Activated CD4-positive, alpha-beta memory T cell treated with anti-CD3 and anti-CD28 coated beads, Interleukin-2, amount 10 ng/mL, durations not matched to agents 7 days and 5 days (primary cell): ENCODE measurements at places on chromosomes 7 and 10. TPM values are rescaled to one million over a fixed set of nuclear protein-coding genes. Genes with fewer than 3 reads are reported as not detected.

DNA sequence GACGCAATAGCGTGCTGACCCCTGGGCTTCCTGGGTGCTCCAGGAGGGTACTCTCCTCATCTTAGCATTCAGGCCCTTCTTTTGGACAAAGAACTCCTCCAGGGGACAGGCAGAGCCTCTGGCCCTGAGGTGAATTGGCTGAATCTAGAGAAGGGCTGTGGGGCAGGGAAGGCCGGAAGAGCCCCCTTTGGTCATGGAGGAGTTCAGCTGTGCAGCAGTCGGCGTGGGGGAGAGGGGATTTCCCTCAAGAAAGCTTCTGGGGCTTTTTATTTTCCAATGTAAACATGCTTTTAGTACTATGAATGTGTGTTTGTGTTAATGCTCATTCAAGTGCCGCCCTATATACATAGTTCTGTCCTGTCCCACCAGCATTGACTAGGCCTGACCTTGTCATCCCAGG lies 38.8 kb downstream of the FIGNL1 start:
- no peaks in the 10 kb centered on the region for H3K27me3 ChIP-seq
- H3K36me3 ChIP-seq, result peaks cover 5% of the 10 kb centered on the region
- no peak overlapping the region for H3K27ac ChIP-seq

Gene ADAM22
- 1.5 TPM for total RNA-seq

DNA sequence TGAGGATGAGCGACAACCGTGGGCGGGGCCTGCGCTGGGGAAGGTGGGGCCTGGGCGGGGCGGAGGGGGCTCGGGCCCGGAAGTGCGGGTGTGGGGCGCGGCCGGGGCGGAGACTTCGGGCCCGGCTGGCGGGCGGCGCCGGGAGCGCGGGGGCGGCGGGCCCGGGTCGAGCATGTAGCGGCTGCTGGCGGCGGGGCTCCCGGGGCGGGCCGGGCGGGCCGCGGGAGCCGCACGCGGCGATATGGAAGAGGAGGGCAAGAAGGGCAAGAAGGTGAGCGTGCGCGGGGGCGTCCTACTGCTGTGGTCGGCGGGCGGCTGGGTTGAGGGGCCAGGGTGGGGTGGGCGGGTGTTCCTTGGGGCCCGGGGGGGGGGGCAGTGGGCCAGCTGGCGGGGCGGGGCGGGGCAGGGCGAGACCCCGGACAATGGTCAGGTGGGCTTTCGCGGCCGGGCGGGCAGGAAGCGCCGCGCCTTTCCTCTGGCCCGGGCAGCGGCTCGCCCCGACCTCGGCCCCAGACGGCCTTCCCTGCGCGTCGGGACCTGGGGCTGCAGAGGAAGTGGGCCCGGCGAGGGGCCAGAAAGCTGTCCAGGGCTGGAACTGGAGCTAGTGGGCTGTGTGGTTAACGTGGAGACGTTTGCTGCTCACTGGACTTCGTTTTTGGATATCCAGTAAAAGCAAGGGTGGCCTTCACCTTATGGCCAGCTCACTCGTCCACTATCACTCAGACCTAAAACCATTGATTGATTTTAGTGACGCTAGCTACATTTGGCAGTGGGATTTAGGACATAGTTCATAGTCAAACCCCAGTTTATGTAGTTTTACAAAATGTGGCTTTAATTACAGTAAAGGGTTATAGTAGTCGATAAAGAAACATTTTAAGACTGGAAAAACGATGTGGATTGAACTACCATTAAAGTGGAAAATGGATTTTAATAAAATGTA lies at the start of gene CCM2:
CCM2 (plus strand) TSS at position 109 of the 940 bp plus-strand sequence; CDS start at position 242, 133 bp downstream.
- H3K36me3 ChIP-seq, result peaks cover 10% of the 10 kb centered on the region
- H3K4me3 ChIP-seq, result peak within 1 kb of the TSS; percentile 85
- no peaks in the 10 kb centered on the region for H3K27me3 ChIP-seq
- peak within 1 kb of the TSS; percentile 87 for H3K27ac ChIP-seq
- DNase-seq, result no peak

Gene CYP26C1
- not detected for total RNA-seq

Gene RAB19
- total RNA-seq, result 4.3 TPM

DNA sequence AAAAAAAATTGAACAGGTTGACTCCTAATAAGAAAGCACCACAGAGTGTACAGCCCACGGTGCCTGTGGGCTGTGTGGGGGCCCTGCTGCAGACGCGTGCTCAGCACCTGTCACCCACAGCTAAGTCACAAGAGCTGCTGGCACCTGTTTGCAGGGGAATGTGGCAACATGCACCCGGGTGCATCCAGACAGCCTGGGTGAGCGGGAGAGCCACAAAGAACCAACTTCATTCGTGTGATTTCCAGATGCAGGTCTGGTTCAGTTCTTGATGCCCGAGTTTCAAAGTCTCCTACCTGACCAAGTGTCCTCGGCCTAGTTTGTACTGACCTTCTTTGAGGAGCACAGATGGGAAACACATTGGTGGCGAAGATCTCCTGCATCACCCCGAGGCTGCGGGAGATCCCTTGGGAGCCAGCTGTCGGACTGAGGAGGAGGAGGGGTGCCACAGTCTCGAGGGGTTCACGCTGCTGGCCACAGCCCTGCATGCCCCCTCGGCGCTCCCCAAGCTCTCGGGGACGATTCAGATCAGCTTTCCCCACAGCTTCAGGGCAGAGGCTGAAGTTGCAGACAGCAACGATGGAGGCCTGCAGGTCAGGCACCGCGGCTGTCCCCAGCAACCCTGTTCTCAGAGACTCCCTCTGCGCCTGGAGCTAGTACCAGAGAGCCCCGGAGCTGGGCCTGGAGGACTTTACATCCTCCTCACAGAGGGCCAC lies 35.3 kb downstream of the AMZ1 start:
- H3K4me1 ChIP-seq, result peaks cover 24% of the 10 kb centered on the region
- DNase-seq, result no peak
- no peak overlapping the region for H3K4me3 ChIP-seq
- H3K36me3 ChIP-seq, result no peaks in the 10 kb centered on the region
- H3K27ac ChIP-seq, result no peak overlapping the region

- H3K36me3 ChIP-seq, result peaks cover 30% of the 10 kb centered on the region
- no peak overlapping the region for H3K4me3 ChIP-seq
- no peak for DNase-seq
- H3K27ac ChIP-seq, result no peak overlapping the region
Observed at GRCh38 chr7:6579446-6579845, 2.2 kb downstream of the ZDHHC4 start.

Gene HPSE2
- total RNA-seq, result not detected

Gene CTAGE4
- 5.3 TPM for total RNA-seq

GRCh38 chr10:26741368-26741767 lies 43.9 kb downstream of the PDSS1 start:
- no peaks in the 10 kb centered on the region for H3K27me3 ChIP-seq
- peak overlapping the region; percentile 90 for H3K27ac ChIP-seq
- DNase-seq, result no peak
- H3K36me3 ChIP-seq, result peaks cover 83% of the 10 kb centered on the region
- H3K4me3 ChIP-seq, result no peak overlapping the region
- H3K4me1 ChIP-seq, result peaks cover 86% of the 10 kb centered on the region

DNA sequence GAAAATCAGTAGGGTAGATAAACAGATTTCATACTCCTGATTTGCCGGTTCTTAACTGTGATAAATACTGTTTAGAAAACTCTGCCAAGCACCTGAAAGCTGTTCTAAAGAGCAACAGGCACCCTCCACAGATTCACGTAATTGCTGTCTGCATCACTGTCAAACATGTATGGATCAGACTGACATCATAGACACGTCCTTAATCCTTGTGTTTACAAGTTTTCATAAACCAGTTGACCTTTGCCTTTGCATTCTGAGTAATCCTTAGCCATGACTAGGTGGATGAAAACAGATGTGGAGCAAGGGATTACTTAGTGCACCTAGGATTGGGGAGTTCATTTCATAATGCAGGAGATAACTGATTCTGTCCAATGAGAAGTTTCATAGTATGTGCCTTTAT lies 41.6 kb downstream of the SLC39A12 start:
- H3K4me3 ChIP-seq, result no peak overlapping the region
- no peaks in the 10 kb centered on the region for H3K36me3 ChIP-seq
- no peak overlapping the region for H3K27ac ChIP-seq

- H3K27ac ChIP-seq, result no peak overlapping the region
- H3K4me3 ChIP-seq, result no peak overlapping the region
- no peaks in the 10 kb centered on the region for H3K4me1 ChIP-seq
- no peak for DNase-seq
Observed at GRCh38 chr7:133573554-133574265, 320.8 kb downstream of the EXOC4 start.

Gene PMPCB
- total RNA-seq, result 63.9 TPM

Gene CLCN1
- total RNA-seq, result not detected

Gene PDE1C
- not detected for total RNA-seq

Gene ZNF853
- total RNA-seq, result 0.23 TPM
